ENCODE measurements at places on chromosomes 2 and 18. TPM values are rescaled to one million over a fixed set of nuclear protein-coding genes. Genes with fewer than 3 reads are reported as not detected.

DNA sequence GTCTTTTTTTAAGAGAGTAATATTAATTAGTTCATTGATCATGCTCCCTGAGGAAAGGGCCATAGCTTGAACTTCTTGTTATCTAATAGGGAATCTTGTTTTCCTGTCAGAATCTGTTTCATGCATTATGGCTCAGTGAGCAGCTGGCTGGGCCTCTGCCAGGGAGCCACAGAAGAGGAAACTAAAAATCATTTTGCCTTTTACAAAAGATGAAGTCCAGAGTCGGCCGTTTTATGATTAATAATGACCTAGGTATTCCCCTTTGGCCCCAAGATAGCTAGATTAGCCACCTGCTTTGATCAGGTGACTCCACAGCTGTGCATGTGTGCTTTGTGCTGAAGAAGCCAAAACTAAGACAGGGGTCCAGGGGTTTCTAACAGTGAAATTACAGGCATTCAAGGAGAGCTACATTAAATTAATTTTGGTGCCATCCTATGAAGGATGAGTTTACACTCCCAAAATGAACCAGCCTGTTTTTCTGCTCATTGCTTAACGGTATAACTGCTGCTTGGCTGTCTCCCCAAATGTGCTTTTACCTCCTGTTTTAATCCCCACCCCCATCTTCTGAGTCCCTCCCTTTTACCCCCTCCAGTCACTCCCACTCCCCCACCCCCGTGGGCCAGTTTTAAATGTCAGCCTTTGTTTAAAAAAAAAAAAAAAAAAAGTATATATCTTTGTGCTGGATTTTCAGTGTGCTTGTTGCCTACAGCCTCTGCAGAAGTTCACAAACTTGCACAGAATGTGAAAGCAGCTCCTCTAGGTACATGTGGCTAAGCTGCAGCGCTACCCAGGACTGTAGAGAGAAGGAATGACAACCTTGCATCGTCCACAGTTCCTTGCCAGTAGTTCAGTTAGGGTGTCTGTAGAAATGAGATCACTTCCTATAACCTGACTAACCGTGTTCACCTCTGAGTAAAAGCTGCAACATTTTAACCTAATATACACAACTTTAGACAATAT lies 93.1 kb downstream of the CABLES1 start:
- peak; percentile 37 for DNase-seq

- no peak for DNase-seq
Measured at GRCh38 chr2:37090019-37090477, 5.7 kb downstream of the GPATCH11 start.

DNA sequence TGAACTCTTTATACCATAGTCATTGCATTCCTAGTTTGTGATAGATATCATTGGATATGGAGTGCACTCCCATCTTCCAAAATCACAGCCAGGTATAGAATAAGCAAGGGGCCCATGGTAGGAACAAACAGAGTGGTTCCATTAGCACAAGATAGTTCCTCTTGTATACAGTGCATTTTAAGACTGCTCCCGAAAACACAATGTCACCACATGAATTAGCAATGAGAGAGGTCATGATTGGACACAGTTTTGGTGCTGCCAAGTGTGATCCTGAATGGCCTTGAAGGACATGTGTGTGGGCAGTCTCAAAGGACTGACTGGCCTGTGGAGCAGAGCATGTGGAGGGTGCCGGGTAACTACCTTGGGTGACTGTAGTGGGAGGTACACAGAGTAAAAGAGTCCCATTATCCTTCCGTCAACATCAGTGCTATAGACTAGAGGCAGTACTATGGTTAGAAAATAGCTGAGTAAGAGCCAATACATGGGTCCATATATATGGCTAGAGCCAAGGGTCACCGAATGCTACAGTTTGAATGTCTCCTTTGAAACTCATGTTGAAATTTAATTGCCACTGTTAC lies 549.9 kb downstream of the DSC3 start:
- DNase-seq = no peak

DNA sequence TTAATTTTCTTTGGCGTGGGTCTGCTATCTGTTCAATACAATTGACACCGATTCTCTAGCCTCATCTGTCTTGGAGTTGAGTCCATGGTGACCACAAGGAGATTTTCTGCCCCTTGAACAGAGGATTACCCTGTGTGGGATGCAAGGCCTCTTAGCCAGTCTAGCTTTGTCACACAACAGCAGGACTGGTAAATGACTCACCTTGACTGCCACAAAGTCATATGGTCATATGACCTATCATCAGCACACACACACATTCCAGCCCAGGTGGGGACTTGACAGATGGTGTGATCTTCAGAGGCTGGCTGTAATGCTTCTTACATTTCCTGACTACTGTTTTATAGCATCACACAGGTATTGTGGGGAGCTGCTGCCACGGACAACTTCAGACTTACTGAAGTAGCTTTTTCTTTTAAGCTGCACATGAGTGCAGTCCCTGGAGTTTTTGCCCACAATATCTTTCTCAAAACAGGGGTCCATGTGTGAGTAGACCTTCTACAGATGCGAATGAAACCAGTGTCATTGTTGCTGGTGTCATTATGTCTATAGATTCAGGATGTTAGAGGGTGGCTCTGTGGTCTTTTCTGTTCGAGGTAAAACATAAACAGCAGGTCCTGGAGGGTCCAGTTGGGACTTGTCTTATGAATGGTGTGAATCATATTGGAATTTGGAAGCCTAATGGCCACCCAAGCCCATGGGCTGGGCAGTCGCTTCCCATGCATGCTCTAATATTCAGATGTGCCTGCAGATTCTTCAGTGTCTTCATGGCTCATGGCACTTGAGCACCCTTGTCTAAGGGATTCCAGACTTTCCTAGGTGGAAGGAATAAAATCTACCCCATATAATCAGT lies 18.6 kb upstream of the ACOXL start:
- no peak for DNase-seq

DNA sequence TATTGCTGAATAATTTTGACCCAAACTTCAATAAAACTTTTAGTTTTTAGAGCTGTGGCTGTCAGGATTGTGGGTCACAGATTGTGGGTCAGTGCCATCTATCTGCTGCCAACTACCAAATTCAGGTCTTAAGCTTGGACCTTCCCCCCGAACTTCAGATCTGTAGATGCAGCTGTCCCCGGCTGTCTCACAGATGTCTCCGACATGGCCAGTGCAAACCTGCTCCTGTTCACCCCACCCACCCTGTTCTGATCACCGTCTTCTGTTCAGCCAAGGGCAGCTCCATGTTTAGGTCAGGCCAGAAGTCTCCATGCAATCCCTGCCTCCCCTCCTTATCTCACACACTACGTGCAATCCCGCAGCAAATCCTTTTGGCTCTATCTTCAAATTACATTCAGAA lies 175.0 kb downstream of the PRKCE start:
- DNase-seq = no peak

- no peak for DNase-seq
Measured at GRCh38 chr18:71760541-71760940, 783.6 kb downstream of the CBLN2 start.

Gene KLHL30
- 0.43 TPM for total RNA-seq

Gene MBD1
- 70.9 TPM for total RNA-seq

Measured in fibroblast of villous mesenchyme (primary cell).